ENCODE measurements at places on chromosomes 4 and X.

- no peak overlapping the region for H3K4me3 ChIP-seq
- H3K36me3 ChIP-seq: no peaks in the 10 kb centered on the region
- no peak for DNase-seq
- no peaks in the 10 kb centered on the region for H3K27me3 ChIP-seq
- H3K27ac ChIP-seq: no peak overlapping the region
These were observed 29.8 kb upstream of the EMCN start for GRCh38 chr4:100547541-100548199.

GRCh38 chr4:185830263-185830994 is 18.4 kb upstream of the SORBS2 start:
- no peaks in the 10 kb centered on the region for H3K36me3 ChIP-seq
- no peak overlapping the region for H3K27ac ChIP-seq
- H3K27me3 ChIP-seq: no peaks in the 10 kb centered on the region

DNA sequence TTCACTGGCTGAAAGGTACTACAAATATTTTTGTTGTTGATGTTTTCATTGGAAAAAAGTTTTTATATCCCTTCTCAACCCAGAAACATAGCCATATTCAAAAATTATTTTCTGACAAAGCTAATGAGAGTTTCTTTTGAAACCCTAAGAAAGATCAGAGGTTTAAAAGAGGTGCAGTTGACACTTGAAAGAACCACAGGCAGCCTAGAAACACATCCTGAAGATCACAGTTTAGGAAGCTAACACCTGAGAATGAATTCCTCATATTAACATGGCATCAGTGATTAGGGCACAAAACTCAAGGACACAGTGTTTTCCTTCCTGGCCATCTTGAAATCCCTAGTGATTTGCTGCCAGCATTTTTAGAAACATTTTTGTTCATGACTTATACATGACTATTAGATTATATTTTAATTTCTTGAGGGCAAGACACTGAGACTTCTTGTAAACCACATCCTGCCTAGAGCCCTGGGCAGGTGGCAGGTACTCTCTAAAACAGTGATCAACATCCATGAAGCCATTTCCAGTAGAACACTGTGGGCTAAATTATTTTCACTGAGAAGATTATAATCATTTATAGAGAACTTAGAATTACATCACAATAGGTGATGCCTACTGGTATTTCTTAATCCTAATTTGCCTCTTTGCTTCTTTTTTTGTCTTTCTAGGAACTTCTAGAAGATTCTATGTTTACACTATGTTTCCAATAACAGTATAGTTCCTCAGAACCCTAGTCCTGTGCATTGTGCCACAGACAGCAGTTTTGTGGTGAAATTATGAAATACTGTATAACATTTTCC is 80.0 kb downstream of the ARSJ start:
- peaks cover 61% of the 10 kb centered on the region for H3K4me1 ChIP-seq
- no peak for DNase-seq
- peak overlapping the region; percentile 85 for H3K27ac ChIP-seq
- H3K36me3 ChIP-seq: no peaks in the 10 kb centered on the region
- H3K27me3 ChIP-seq: no peaks in the 10 kb centered on the region

DNA sequence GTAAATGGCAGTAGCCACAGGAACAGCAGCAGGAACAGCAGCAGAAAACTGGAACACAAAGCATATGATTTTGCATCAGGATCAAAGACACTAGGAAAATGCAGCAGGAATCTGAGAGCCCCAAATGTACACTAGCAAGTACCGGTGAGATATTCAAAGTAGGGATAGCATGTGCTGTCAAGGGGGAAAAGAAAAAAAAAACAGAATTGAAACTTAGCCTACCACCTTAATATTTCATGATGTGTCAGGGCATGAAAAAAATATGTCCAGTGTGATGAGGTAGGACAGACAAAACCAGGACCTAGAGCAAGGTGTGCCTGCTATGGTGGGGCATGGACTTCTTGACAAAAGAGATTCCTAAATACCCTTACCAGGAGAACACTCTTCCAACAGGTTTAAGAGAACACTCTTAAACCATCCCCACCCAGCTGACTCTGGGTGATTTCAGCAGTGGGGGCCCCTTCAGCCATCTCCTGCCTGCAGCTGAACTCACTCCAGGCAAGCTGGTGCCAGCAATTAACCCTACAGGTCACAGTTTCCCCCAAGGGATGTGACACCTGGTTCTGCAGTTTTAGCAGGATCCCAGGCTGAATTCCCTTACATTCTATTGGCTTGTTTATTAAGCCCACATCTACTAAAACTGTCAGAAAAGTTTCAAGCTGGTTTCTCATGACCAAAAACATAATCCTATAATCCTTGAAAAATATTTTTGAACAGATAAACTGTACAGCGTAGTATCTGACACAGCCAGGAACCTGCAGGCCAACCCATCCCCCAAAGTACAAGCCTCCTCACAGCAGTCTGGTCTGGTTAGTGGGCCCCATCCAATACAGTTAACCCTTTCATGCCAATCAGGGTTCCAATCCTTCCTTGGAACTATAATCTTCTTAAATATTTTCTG is 62.9 kb upstream of the FMR1 start:
- no peak overlapping the region for H3K4me3 ChIP-seq
- DNase-seq: no peak
- peaks cover 16% of the 10 kb centered on the region for H3K27me3 ChIP-seq

DNA sequence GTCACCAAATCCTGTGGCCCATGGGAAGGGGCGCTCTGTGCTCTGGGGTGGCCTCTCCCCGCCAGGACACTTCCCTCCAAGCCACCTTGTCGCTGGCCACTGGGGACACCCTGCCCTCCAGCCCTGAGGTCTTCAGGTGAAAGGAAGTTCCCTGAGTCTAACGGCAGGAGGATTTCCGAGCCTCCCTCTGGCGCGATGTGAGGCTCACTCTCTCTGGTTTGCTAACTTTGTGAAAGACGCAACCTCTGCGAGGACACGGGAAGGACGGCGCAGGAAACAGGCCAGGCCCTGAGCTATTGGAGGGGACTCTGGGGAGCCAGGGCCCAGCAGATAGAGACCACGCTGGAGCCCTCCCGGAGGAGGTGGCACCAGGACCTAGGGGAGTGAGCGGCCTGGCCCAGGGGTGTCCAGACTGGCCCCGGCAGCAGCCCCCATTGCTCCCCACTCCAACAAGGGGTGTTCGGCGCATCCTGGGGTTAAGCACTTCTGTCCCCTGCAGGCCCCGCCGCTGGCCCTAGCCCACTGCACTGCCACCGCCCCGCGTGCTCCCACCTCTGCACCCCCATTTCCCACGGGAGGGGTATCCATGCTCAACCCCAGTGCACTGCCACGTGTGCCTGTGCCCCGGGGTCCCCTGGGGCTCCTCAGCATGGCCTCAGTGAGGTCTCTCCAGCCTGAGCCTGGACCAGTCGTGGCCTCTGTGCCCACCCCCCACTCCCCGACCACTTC is 72.2 kb upstream of the MXD4 start:
- peaks cover 22% of the 10 kb centered on the region for H3K36me3 ChIP-seq
- H3K27me3 ChIP-seq: no peaks in the 10 kb centered on the region
- DNase-seq: no peak
- H3K4me1 ChIP-seq: no peaks in the 10 kb centered on the region

DNA sequence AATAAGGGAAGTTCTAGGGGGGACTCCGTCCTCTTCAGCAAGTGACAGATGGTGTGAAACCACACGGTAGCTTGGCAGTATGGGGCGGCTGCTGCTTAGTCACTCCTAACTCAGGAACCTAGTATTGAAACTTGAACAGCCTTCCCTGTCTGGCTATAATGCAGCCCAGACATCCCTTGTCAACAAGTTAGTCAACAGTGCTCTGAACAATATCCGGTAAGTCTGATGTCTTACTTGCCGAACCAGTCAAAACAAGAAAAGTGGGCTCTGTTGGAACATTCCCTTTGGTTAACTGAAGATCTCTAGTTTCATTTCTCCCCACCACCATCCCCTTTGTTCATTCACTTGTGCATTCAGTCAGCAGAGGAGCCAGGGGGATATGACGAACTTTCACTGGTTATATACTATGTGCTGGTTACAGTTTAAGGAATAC is 18.7 kb upstream of the CXCL13 start:
- peak; percentile 66 for DNase-seq
- peak overlapping the region; percentile 49 for H3K4me3 ChIP-seq
- no peaks in the 10 kb centered on the region for H3K36me3 ChIP-seq
- peaks cover 77% of the 10 kb centered on the region for H3K4me1 ChIP-seq

GRCh38 chr4:77913348-77913747 is 50.7 kb downstream of the MRPL1 start:
- DNase-seq: no peak
- peaks cover 82% of the 10 kb centered on the region for H3K36me3 ChIP-seq
- H3K27me3 ChIP-seq: no peaks in the 10 kb centered on the region
- no peak overlapping the region for H3K27ac ChIP-seq

GRCh38 chrX:75989806-75990590 is 182.9 kb upstream of the PBDC1 start:
- H3K36me3 ChIP-seq: no peaks in the 10 kb centered on the region
- H3K27ac ChIP-seq: no peak overlapping the region
- peaks cover 51% of the 10 kb centered on the region for H3K27me3 ChIP-seq
- no peak overlapping the region for H3K4me3 ChIP-seq
- no peak for DNase-seq

DNA sequence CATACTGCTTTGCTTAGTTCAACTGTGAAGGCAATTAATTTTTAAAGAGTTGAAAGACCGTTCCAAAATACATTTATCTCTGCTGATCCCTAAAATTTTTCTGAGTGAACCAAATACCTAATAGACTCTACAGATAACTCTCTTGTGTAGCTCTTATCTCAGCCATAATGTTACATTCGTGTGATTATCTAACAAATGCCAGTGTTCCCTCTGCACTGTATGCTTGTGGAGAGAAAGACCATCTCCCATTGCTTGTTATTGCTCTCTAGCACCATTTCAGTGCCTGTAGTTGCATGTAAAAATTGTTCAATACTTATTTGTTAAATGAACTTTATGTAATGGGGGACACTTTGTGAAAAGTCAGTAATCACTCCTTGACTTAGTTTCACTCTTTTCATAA is 81.3 kb upstream of the ATOH1 start:
- H3K27me3 ChIP-seq: no peaks in the 10 kb centered on the region
- no peak overlapping the region for H3K27ac ChIP-seq
- no peaks in the 10 kb centered on the region for H3K4me1 ChIP-seq
- no peaks in the 10 kb centered on the region for H3K36me3 ChIP-seq
- no peak for DNase-seq
- no peak overlapping the region for H3K4me3 ChIP-seq

- peaks cover 17% of the 10 kb centered on the region for H3K4me1 ChIP-seq
- H3K27ac ChIP-seq: no peak overlapping the region
- DNase-seq: no peak
- no peaks in the 10 kb centered on the region for H3K27me3 ChIP-seq
- no peak overlapping the region for H3K4me3 ChIP-seq
These were observed 21.4 kb upstream of the USO1 start for GRCh38 chr4:75702919-75703411.

DNA sequence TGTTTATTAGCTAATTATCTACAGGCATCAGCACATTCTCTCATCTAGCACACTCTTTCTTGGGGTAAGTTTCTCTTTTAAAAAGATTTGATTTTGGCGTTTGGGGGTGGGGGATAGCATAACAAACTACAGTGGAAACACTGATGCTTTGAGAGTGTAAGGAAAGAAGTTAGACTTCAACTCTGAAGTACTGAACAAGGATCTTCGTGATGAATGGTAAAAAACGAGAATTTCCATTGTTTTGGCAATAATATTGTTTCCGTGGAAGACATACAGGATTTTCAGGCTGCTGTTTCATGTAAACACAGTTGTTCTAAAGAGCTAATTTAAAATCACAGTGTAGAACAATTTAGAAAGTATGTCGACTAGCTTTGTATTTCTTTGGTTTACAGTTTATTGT is 451 bp downstream of the LPAR4 start:
- no peak overlapping the region for H3K4me3 ChIP-seq
- H3K27me3 ChIP-seq: peaks cover 41% of the 10 kb centered on the region
- no peak for DNase-seq
- no peak overlapping the region for H3K27ac ChIP-seq
- H3K36me3 ChIP-seq: no peaks in the 10 kb centered on the region

- DNase-seq: no peak
- H3K27me3 ChIP-seq: no peaks in the 10 kb centered on the region
- H3K27ac ChIP-seq: peak overlapping the region; percentile 98
- peaks cover 7% of the 10 kb centered on the region for H3K36me3 ChIP-seq
- peak overlapping the region; percentile 97 for H3K4me3 ChIP-seq
These were observed 1.2 kb downstream of the WDR44 start for GRCh38 chrX:118347131-118347530.

Measured in activated T-cell treated with anti-CD3 and anti-CD28 coated beads, Interleukin-2, amount 50 U/mL, for 24 hours (primary cell).